ENCODE measurements at places on chromosomes 2 and 18.

DNA sequence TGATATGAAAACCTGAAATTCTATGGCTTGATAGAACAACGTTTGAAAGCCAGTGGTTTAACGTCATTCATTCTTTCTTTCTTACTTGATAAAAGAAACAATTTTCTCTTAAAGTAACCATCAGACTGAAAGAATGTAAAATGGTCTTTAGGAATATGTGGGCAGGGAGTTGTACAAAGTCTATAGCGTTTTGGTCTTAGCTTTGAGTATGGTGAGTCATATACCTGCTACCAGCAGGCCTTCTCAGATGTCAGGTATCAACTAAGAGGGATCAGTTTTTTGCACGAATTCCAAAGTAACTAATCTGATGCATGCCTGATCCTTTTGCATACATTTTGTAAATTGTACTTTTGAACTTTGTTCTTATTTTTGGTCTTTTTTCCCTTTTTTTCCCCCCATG is 101.5 kb upstream of the DSEL start:
- no peak for DNase-seq

- no peak for DNase-seq
Measured at GRCh38 chr2:164054651-164055050, 318.8 kb upstream of the FIGN start.

- DNase-seq, result peak; percentile 75
Measured at GRCh38 chr2:195318440-195319111, 338.4 kb upstream of the SLC39A10 start.

- DNase-seq, result no peak
Measured at GRCh38 chr2:1701556-1702185, 42.6 kb downstream of the PXDN start.

DNA sequence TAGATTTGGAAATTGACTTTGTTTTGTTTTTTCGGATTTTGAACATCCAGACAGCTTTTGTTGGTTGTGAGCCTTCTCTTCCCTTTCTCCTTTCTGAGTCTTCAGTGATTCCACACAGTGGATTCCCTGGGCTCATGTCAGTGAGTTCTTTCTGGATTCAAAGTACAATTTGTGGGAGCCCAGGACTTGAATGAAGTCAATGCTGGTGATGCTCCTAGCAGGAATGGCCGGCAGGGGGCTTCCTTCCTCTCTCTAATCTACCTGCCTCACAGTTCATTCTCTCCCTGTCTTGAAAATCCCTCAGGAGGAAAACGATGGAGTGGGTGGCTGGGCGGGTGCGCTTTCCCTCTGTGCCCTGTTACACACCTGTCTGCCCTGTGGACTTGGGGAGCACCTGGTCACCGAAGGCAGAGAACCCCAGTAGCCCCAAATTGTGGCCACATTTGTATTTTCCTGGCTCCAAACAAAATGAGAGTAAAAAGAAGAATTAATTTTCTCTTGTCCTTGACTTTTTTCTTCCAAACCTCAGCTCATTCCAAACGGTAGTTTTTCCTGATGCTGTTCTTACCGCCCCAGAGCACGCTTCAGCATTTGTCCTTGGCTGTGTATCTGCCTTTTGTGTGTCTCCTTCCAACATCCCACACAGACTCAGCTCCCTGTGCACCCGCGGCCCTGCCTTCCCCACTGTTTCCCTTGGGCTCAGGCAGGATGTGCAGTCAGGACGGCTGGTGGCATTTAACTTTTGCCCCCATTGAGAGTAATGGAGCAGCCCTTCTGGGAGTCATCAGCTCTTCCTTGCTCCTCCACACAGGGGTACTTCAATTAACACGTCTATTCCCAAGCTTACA is 86.6 kb downstream of the MARCO start:
- DNase-seq, result no peak

DNA sequence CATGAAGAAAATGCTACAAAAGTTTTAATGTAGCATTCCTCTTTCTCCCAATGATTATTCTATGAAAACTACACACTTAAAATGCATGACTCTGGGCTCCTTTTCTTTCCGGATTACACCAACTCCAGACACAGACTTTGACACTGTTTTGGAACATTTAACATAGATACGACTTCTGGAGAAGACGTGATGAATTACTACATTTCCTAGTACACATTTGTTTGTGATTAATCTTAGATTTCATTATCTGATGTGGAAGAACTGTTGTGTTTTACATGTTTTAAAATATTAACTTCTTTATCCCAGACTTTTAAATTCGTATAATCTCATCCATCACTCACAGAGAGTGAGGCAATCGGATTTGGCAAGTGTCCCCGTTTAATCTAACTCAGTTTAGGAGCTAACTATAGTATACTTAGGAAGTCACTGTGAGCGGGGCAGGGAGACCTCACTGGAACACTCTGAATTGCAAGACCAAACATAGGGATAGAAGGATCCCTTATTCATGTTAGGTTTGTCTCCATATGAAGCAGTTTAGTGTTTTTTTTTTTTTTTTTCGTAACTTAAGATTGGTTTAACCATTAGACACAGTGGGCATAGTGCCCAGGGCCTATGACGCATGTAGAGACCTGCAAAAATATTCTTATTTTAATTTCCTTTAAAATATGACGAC is 66.7 kb downstream of the PDE1A start:
- no peak for DNase-seq

DNA sequence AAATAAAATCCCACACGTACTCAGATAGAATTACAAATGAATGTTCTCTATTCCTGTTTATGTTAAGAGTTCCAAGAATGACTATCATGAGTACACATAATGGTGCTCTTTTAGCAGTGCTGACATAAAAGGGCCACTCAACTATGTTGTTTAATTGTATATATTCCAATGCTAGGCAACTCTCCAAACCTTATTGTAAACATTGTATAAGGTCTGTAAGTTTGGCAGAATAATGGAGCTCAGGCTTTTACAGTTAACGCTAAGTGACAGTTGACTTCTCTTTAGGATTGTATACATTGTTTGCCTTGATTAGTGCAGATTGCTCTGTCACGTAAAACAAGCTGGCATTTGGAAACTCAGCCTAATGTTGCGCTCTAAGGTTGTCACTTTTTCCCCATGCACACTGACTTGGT is 20.8 kb downstream of the RBMS1 start:
- no peak for DNase-seq

- no peak for DNase-seq
Measured at GRCh38 chr2:2826621-2827020, 495.5 kb upstream of the MYT1L start.

- DNase-seq, result no peak
Measured at GRCh38 chr2:236608710-236609109, 39.1 kb downstream of the ACKR3 start.

DNA sequence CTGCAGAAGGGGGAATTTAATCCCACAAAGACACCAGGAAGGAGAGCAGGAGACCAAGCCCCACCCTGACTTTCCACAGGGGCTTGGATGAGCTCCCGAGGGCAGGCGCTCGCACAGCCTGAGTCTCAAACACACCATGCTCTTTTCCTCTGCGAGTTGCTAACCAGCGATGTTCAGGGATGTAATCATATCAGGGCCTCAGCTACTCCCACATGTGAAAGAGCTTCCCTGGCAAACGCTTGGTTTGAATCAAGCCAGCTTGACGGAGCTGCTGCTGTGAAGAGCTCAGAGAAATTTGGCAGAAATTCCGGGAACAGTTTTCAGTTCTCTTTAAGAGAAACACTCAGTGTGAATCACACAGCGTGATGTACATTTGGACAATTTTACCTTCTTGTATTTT is 385.8 kb downstream of the GALR1 start:
- no peak for DNase-seq

DNA sequence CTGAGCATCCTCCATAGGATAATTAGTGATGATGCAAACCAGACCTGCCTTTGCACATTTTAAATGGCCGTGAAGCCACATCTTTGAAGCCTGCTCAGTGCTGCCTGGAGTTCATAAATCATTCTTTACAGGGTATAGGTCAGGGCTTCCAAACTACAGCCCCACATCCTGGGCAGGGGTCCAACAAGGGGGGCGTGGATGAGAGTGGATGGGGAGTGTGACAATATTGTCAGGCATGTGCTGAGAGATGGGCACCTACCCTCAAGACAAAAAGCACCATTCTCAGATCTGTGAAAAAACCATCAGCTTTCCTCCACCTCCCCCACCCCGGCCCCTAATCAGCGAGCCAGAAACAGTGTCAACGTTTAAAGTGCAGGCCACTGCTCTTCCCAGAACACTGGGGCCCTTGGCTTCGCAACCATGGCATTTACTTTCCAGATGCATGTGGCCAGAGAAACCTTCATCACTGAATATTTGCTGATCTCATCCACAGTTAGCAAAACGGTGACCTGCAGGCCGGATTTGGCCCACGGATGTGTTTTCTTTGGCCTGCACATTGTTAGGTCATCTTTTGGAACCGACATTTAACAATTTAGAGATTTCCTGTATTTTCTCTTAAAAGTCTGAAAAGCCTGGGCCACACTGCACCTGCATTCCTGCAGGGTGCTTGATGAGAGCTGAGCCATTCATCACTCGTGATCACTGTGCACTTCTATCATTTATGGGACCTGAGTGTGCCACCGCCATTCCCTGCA is 130.7 kb downstream of the ANKRD44 start:
- no peak for DNase-seq

DNA sequence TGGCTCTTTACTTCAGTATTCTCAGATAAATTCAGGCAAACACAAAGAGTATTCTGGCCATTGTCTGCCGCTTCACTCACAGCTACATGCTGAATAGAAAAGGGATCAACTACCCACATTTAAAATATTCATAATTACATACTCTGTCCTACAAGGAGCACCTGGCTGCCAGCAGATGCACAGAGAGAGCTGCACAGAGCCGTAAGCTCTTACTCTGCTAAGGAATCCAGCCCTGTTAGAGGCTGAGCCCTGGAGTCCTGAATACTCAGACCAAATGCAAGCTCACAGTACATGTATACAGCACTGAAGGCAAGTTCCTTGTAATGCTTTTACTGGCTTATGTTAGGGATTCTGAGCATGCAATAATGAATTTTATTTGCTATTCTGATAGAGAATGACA is 80.3 kb downstream of the FTCDNL1 start:
- no peak for DNase-seq

DNA sequence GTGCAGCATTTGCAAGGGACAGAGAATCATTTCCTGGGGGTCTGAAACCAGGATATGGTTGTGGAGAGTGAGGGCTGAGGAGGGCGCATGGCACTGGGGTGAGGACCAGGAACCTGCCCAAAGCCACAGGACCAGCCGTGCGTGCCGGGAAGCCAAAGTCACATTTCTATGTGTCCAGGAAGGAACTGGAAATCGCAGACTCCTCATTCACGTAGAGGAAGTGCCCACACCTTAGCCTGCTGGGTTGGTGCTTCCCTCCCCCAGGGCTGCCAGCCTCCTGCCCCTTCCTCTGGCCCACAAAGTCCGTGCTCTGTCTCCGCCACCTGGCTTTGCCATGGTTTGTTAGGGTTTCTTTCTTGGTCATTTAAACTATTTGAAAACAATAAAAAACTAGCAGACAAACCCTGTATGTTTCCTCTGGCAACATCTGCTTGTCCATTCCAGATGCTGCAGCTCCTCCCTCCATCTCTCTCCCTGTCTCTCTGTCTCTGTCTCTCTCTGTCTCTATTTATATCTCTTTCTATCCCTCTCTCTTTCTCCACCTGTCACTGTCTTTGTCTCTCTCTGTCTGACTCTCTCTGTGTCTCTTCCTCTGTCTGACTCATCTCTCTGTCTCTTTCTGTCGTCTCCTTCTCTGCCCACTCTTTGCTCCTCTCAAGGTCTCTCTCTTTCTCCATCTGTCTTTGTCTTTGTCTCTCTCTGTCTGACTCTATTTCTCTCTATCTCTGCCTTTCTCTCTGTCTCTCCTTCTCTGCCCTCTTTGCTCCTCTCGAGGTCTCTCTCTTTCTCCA is 163.2 kb upstream of the TPO start:
- no peak for DNase-seq

DNA sequence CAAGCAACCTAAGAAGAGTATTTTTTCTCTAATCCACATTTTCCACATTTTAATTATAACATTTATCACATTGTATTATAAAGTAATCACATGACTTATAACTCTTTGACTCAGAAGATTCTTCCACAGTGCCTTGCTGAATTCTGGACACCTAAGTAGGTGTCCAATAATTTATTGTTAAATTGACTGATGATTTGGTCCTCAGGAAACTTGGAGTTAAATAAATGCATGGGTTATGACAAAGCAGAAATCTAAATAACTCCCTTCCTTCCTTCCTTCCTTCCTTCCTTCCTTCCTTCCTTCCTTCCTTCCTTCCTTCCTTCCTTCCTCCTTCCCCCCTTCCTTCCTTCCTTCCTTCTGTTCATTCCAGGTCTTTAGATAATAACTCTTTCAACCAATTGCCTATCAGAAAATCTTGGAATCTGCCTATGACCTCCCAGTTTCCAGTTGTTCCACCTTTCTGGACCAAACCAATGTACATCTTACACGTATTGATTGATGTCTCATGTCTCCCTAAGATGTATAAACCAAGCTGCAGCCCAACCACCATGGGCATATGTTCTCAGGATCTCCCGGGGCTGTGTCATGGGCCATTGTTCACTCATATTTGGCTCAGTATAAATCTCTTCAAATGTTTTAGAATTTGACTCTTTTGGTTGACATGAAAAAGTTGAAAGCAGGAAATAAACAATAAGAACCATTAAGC is 10.4 kb upstream of the KDSR start:
- no peak for DNase-seq

- no peak for DNase-seq
Measured at GRCh38 chr18:57242285-57242684, 95.4 kb downstream of the BOD1L2 start.

DNA sequence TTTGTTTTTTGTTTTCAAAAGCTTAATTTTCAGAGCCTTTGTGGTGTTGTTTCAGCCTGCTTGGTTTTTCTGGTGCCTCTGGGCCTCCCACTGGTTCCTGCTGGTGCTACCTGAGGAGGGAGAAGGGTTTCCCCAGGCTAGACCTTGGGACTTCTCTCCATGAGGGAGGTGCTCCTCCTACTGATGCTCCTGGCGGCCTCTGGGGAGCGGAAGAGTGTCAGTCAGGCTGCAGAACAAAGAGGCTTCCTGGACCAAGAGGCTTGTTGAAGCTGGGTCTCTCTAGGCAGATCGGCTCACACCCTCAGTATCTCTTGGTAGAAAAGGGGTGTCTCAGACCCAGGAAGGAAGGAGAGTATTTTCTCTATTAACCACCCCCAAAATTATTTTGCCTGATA is 32.2 kb downstream of the RFX8 start:
- DNase-seq, result no peak

DNA sequence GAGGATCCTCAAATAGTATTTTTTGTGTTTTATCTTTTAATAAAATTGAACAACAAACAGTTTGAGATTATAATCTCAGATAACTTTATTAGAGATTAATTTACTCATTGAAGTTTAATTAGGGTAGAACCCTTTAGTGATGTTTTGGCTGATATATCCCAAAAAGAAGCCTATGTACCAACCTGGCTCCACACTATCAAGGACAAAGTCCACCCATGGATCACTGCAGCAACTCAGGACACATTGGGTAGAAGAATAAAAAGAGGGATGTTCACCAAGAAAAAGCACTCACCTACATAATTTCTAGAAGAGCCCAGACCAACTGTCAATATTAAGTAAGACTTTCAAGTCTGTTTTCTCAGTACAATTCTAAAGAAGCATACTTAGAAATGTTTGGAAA is 112.9 kb downstream of the EXOC6B start:
- no peak for DNase-seq

- DNase-seq, result peak; percentile 79
Measured at GRCh38 chr2:3423492-3424170, 44.1 kb downstream of the TRAPPC12 start.

- DNase-seq, result peak; percentile 57
Measured at GRCh38 chr2:174546519-174547506, 50.8 kb downstream of the WIPF1 start.
